Stimulated activated CD8-positive, alpha-beta memory T cell treated with anti-CD3 and anti-CD28 coated beads, Interleukin-4, amount 100 ng/mL, for 1 hour (primary cell): ENCODE measurements at places on chromosomes 6 and 20.

DNA sequence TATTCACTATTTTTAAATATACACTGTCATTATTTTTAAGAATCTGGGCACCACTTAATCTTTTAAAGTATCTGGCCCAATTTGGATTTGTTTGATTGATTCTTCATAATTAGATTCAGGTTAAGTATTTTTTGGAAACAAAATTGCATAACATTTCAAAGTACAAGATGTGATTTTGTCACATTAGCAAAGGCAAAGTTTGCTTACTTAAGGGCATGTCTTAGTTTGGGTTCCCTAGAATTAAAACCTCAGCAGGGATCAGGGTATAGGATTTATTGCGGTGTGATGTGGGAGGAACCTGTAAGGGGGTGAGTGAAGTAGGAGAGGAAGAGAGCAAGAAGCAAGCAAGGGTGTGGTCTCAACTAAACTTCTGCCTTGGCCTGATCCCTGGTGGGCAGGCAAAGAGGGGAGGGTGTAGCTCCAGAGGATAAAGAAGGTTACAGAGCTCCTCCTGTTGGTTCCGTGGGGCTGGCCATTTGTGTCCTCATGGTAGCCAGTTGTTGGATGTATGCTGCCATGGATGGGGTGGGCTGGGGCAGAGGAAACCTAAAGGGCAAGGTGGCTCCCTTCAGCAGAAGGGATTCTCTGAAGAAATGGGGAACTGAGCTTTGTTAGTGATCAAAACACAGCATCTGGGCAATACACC lies 668.7 kb upstream of the SLC35B3 start:
- DNase-seq, result no peak

GRCh38 chr6:90136176-90136575 lies 160.5 kb downstream of the BACH2 start:
- no peak for DNase-seq

DNA sequence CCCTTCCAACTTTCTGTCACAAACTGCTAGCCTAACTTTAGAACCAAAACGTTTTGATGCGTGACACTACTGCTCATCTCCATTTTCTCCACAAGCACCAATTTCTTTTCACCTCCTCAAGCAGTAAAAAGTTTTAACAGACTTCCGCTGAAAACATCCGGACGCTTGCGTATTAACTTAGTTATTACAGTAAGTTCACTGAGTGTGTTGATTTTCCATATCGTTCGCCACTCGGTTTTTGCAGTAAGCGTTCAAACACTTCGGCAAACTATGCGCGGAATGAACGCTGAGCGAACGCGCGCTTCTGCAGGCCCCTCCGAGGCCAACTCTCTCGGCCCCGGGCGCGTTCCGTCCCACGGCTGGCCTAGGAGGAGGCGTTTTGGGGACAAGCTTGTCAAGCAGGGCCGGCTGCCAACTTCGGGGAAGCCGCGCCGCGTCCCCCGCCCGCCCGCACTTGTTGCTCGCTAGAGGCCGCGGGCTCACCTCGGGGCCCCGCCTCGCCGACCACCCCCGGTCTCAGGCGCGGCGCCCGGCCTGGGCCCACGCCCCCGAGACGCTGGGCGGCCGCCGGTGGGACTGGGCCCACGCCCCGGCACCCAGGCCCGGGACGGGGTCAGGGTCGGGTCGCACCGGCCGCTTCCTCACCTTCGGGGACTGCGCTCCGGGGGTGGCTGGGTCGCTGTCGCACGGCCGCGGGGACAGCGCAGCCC lies 945 bp downstream of the PHF10 start:
- DNase-seq, result peak; percentile 40

- DNase-seq, result no peak
Measured at GRCh38 chr6:133973109-133973971, 20.3 kb downstream of the TBPL1 start.

DNA sequence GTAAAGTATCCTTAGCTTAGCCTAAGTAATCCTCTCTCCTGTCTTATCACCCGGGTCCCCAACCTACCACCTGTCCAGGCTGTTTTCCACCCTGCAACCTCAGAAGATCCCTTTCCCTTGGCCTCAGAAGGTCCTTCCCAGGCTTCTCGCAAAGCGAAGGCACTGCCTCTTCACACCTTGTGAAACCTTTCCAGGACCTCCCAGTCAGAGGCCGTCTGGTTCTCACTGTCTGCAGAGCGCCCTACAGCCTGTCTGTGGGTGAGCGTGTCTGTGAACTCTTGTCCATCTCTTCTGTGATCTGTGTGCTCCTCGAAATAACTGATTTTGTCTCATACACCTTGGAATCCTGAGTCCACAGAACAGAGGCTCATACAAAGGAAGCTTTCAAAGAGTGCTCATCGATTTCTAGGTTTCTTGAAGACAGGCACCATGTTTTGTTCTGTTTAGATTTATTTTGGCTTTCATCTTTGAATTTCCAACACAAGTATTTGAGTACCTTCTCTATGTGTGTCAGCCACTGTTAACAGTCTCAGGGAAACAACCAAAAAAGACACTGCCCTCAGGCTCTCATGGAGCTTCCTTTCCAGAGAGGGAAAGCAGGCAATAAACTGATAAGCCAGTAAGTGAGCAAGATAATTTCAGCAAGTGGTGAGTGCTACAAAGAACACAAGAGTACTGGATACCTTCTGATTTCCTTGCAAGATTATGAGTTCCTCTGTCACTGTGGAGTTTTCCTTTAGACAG lies 6.3 kb downstream of the PDE10A start:
- DNase-seq, result no peak
